ENCODE measurements at places on chromosomes 4 and X.

- no peak for DNase-seq
These were observed 12.0 kb downstream of the CPLX1 start for GRCh38 chr4:813900-814299.

DNA sequence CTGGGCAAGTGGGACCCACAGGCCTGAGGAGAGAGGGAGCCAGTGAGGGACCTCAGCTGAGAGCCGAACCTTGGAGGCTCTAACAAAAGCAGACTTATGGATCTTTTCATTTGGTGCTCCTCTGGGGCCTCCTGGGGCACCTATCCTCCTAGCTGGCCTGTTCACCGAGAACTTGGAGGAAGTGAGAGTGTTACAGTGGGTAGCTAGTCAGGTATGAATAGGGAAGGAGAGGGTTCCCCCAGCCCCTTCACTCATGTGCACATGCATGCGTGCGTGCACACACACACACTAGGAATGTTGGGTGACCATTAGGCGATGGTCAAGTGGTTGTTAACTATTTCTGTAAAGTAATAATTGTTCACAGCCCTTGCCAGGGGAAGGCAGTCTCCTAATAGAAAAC is 18.6 kb upstream of the TMEM185A start:
- no peak for DNase-seq

GRCh38 chr4:9925750-9926439 is 95.4 kb downstream of the SLC2A9 start:
- DNase-seq: no peak

DNA sequence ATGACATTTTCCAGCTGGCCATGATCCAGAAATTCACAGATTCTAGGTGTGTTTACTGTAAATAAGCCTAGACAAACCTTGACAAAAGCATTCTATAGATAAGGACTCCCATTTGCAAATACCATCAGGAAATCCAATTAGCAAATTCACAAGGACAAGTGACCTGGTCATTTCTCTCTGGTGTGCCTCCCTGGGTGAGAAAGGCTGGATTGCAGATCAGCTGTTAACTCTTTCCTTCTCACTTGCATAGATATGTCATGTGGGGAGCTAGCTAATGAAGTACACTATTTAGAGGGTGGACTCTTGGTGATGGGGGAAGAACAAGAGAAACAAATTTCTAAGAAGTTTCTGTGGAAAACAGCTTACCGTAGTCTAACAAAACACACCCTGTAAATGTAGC is 58.9 kb downstream of the MOSPD2 start:
- no peak for DNase-seq

DNA sequence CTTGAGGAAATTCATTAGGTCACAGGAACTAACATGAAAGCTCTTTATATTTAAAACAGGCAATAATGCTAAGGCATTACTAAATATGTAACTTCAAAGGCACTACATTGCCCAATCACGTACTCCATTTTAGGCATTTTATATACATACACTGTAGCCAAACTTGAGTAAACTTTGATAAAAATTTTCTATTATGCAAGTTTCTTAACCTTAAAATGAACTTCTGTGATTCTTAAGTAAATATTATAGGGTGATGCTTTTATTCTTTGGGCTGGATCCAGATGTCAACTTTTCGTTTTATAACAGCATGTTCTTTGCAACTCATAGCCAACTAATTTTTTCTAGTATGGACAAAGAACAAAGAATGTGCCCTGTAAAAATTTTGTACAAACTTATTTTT is 28.3 kb upstream of the MAP9 start:
- DNase-seq: no peak

DNA sequence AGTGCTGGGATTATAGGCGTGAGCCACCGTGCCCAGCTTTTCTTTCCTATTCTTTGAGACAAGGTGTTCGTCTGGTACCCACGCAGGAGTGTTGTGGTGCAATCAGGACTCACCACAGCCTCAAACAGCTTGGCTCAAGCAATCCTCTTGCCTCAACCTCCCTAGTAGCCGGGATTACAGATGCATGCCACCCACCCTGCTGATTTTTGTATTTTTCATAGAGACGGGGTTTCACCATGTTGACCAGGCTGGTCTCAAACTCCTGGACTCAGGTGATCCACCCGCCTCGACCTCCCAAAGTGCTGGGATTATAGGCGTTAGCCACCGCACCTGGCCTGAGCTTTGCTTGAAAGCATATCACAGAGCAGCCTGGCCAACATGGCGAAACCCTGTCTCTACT is 1.5 kb upstream of the CRLF2 start:
- DNase-seq: no peak

DNA sequence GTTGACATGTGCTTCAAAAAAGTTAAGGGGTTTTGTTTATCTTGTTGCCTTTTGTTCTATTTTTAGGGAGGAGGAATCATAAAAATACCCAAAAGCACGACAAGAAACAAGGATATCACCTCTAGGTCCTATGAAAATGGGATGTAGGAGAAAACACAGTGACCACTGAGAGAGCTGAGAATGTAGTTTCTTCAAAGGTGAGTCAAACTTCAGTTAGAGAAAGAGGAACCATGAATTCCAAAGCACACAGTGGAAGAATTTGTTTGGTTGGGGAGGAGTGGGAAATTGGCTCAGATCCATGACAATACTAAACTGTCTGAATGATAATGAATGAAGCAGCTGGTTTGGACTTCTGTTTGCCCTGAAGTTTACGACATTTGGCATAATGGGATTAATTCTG is 19.1 kb upstream of the FRYL start:
- peak; percentile 30 for DNase-seq

All from NT2/D1 (cell line).